ENCODE measurements at places on chromosomes 5 and 9.

DNA sequence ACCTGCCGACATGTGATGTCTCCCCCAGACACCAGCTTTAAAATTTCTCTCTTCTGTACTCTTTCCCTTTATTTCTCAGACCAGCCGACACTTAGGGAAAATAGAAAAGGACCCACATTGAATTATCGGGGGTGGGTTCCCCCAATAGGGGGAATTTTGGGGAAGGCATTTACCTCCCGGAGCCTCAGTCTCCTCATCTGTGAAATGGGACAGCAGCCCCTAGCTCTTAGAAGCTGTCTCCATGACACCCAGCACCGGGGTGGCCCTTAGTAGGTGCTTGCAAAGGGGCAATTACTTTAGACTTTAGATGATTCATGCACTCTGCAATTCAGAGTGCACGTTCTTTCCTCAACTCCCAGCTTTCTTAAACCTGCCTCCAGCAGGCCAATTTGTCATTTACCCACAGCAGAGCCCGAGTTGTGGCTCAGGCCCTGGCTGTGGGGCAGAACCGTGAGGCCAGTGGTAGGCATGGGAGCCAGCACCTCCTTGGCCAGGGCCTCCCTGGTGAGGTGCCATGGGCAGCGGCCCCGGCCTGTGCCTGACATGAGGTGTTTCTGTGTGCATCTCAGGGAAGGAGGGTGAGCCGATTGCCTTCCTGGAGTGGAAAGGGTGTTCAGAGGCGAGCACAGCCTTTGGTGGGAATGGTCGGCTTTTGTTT lies 51.7 kb downstream of the SH3PXD2B start:
- DNase-seq: no peak

- no peak for DNase-seq
Observed at GRCh38 chr5:55021410-55021809, 2.6 kb upstream of the GZMK start.

GRCh38 chr5:26232706-26233105 lies 805.7 kb downstream of the CDH9 start:
- DNase-seq: no peak

- DNase-seq: no peak
Observed at GRCh38 chr9:33787839-33788238, 7.5 kb upstream of the PRSS3 start.

GRCh38 chr5:26945901-26946300 lies 92.5 kb downstream of the CDH9 start:
- DNase-seq: no peak

DNA sequence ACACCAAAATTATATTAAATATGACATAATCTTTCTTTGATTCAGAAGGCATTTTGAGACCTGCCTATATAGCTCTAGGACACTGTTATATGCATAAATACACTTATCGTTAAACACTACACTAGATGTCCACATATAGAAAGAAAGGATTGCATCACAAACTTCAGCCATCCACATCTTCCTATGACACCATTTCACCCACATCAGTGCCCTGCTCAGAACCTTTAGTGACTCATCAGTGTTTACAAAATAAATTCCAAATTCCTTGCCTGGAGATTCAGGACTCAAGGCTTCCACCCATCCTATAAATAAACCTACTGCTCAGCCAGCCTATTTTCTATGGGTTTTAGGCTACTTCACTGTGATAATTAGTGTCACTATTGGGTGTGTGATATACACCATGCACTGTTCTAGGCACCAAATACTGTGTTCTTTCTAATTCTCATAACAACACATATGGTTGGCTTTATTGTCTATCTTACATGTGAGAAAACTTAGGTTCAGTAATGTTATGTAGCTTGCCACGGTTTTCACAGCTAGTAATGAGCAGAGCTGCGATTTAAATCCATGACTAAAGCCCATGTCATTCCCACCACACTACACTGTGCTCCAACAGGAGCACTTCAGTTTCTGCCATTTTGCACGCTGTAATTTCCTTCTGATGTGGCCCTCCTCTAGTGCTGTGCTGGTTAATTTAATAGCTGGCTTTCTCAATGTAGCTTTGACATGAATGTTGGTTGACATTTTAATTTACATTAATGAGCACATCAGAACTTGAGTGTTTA lies 103.3 kb downstream of the SREK1 start:
- peak; percentile 59 for DNase-seq

GRCh38 chr5:157568720-157569119 lies 6.9 kb downstream of the ADAM19 start:
- no peak for DNase-seq

- no peak for DNase-seq
Observed at GRCh38 chr5:92704590-92704989, 876.4 kb downstream of the NR2F1-AS1 start.

GRCh38 chr9:3012245-3012644 lies 168.3 kb upstream of the PUM3 start:
- DNase-seq: no peak

DNA sequence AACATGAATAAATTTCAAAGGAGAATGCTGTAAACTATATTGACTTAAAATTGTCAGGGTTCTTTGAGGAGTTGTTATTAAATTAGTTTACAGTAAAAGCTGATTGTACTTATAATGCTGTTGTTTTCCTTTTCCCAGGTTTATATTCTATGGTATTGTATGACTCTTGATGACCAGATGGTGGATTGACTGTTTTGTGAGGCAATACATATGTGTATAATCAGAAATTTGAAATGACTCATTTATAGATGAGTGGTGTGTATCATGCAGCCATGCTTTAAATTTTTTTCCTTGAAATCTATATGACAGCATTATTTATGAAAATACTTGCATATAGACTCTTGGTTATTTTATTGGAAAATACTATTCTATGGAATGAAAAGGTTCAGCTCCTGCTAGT lies 195.3 kb downstream of the CNTLN start:
- no peak for DNase-seq

DNA sequence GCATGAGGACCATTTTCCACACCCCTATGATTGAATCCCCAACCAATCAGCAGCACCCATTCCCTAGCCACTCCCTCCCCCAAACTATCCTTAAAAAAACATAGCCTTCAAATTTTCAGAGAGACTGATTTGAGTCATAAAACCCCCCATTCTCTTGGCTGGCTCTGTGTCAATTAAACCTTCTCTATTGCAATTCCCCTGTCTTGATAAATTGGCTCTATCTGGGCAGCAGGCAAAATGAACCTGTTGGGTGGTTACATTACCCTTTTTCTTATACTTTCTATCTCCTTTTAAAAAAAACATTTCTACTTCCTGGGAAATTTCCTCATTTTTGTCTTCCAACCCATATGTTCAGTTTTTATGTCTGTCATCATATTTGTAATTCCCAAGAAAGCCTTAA lies 220.2 kb downstream of the PDZD2 start:
- DNase-seq: no peak

- no peak for DNase-seq
Observed at GRCh38 chr9:35116539-35116897, 856 bp upstream of the ATOSB start.

- no peak for DNase-seq
Observed at GRCh38 chr5:80480354-80480753, 7.5 kb upstream of the FAM151B start.

DNA sequence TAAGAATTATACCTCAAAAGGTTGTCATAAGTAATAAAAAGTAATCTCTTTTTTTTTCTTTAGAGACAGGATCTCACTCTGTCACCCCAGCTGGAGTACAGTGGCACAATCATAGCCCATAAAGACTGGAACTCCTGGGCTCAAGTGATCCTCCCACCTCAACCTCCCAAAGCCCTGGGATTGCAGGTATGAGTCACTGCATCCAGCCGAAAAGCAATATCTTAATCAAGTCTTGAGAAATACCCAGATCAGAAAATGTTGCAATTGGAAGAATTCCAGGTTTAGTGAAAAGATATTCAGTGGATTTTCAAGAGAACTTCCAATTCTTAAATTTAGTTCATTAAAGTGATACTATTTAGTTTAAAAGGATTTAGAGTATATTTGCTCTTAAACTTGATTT lies 40.9 kb upstream of the IDNK start:
- no peak for DNase-seq

DNA sequence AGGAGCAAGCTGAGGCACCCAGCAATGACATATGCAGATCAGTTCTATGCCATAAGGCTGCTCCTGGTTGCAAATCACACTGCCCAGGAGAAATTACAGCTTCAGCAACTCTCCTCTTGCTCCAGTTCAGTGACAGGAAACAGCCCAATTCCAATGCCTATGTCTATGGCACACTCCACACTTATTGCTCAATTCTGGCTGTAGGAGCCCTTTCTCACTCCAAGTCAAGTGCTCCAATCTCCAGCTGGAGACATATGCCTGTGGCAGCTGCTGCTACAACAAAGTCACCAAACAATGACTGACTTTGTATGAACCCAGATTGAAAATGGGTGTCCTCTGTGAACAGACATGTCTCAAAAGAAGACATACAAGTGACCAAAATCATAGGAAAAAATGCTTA lies 31.8 kb upstream of the PLCXD3 start:
- DNase-seq: no peak

GRCh38 chr5:152270096-152270495 lies 135.0 kb downstream of the NMUR2 start:
- no peak for DNase-seq

DNA sequence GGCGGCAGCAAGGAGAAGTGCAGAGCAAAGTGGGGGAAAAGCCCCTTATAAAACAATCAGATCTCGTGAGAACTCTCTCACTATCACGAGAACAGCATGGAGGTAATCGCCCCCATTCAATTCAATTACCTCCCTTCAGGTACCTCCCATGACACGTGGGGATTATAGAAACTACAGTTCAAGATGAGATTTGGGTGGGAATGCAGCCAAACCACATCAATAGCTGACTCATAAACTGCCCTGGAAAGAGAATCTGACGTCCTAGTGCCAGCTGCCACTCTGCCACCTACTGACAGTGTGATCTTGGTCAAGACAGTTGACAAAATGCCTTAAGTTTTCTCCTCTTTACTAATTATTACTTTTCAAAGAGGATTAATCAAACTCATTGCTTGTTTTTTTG lies 128.3 kb downstream of the GPBP1 start:
- no peak for DNase-seq

DNA sequence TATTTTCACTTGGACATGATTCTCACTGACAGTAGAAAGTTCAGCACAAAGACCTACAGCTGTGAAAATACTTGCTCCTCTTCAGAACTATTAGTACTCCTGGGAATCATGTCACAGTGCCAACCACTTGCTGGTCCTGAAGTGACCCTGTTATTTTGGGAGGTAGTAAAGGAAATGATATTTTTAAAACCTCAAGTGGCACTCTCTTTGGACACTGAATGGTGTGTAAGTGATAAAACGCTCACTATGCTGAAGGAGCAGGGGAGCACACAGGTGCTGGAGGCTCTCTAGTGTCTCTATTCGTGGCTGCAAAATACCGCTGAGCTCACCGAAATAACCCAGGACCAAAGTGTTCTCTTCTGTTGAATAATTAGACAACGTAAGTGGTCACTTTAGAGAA lies 76.9 kb upstream of the SPATA31D4 start:
- DNase-seq: no peak

DNA sequence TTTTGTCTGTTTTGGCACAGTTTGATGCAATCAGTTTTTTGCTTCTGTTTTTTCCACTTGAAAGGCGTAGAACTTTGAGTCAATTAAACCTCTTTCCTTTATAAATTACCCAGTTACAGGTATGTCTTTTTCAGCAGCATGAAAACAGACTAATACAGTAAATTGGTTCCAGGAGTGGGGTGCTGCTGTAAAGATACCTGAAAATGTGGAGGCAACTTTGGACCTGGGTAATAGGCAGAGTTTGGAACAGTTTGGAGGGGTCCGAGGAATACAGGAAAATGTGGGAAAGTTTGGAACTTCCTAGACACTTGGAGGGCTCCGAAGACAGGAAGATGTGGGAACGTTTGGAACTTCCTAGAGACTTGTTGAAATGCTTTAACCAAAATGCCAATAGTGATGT lies 2022.2 kb downstream of the MAT2B start:
- DNase-seq: no peak

GRCh38 chr9:16310278-16311110 lies 560.0 kb downstream of the BNC2 start:
- no peak for DNase-seq

- DNase-seq: no peak
Observed at GRCh38 chr9:70259512-70259802, 679 bp downstream of the SMC5 start.

GRCh38 chr9:126331964-126332748 lies 5.5 kb downstream of the MVB12B start:
- no peak for DNase-seq

DNA sequence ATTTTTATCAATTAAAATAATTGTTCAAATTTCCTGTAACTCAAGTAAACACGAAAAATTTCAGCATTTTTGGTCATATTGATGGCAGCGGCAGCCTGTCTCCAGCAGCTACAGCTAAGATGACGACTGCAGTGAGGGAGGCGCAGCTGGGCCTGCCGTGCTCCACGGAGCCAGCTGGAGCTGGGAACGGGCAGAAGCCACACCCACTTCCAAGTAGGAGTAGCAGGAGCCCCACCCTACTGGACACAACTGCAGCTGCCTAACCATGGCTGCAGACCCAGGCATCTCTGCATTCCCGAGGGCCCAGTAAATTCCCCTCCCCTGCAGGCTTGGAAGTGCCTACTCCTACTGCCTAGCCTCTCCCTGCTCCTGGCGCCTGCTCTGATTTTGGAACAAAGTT lies 2031.7 kb downstream of the EFNA5 start:
- no peak for DNase-seq

DNA sequence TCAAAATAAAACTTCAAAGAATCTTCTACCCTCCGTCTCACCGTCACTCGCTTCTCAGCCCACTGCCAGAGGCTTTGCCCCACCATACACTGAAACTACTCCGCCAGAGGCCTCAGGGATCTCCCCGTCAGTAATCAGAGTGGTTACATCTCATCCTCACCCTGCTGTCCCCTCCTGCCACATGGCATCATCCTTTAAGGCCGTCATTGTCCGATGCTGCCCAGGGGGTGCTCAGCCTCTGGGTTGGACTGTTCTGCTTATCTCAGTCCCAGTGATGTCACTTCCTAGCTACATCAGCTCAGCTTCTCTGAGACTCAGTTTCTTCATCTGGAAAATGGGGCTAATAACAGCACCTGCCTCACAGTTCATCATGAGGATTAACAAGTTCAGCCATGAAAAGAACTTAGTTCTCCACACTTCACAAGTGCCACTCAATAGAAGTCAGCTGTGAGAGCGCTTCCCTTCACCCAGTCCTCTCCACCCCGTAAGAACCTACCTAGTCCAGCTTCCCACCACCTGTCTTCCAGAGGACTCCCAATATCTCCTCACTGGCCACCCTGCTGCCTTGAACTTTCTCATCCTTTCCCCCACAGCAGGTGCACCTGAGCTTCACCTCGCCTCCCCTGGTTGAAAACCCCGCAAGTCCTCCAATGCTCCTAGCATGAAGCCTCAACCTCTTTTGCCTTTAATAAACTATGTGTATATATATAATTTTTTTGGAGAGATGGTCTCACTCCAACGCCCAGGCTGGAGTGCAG lies 2.8 kb upstream of the IL3 start:
- no peak for DNase-seq

- DNase-seq: peak; percentile 50
Observed at GRCh38 chr9:107323836-107324585, 40.9 kb downstream of the RAD23B start.

GRCh38 chr9:96044401-96044800 lies 168.9 kb downstream of the ERCC6L2 start:
- DNase-seq: no peak

GRCh38 chr5:56819060-56819881 lies 3.9 kb downstream of the MAP3K1 start:
- peak; percentile 81 for DNase-seq

- DNase-seq: peak; percentile 27
Observed at GRCh38 chr5:79236362-79236969, 535 bp downstream of the JMY start.
